DND-41 (cell line): ENCODE measurements at places on chromosomes 2 and 18.

- DNase-seq = no peak
Measured at GRCh38 chr2:204900910-204901309, 355.6 kb downstream of the PARD3B start.

GRCh38 chr2:50863218-50863617 lies 168.7 kb downstream of the NRXN1 start:
- no peak for DNase-seq

GRCh38 chr2:70833246-70833645 lies 2.4 kb downstream of the CD207 start:
- DNase-seq = no peak

DNA sequence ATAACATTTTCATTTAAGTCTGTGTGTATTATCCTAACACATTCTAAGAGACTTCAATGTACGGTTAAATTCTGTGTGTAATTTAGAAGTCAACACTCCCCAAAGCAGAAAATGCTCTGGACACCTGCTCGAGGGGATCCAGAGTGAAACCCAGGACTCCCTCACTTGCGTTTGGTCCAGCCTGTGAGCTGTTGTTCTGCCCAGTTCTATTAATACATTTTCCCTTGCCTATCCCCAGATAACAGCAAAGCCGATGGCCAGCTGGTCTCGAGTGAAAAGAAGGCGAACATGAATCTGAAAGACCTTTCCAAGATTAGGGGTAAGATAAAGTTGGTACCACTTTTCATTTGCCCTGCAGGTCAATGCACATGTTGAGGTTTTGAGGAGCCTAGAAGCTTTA lies 31.0 kb upstream of the SP100 start:
- no peak for DNase-seq

- DNase-seq = no peak
Measured at GRCh38 chr18:59228351-59228750, 8.4 kb downstream of the GRP start.

GRCh38 chr2:19435815-19436214 lies 77.4 kb upstream of the OSR1 start:
- DNase-seq = no peak

DNA sequence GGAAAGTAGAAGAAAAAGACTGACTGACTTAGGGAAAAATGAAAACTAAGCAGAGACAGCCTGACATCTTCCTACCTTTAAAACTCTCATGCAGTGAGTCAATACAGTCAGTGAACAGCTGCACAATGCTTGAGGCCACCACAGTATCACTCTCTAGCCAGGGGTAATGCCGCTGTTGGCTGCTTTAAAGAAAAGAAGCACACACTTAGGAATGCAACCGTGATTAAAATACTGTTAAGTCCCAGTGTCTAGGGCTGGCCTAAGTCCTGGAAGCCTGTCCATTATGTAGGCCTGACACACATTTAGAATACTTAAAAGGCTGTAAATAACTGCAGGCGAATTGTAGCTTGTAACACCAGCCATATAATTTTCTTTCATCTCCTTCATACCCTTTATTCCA lies 50.7 kb downstream of the SIGLEC15 start:
- DNase-seq = no peak

GRCh38 chr2:66901344-66901743 lies 466.4 kb downstream of the MEIS1 start:
- no peak for DNase-seq

DNA sequence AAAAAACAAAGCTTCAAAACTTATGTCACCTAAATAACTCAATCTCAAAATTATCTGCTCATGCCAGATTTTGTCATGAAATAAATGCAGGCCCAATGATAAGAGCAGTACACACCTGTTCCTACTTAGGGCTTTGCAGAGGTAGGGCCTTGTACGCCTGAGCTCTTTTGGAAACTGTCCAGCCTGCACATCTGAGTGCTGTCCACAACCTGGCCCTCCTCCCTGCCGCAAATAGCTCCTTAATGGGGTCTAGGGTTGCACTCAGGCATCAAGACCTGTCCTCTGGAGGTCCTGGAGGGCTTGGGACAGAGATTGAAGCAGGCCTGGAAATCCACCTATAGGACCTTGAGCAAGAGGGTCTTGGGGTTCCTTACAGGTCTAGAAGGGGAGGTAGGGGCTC lies 115.4 kb upstream of the CCDC195 start:
- no peak for DNase-seq

GRCh38 chr2:109124982-109125592 lies 3.9 kb upstream of the SH3RF3 start:
- peak; percentile 45 for DNase-seq

- DNase-seq = peak; percentile 34
Measured at GRCh38 chr2:96485350-96485749, 19.8 kb downstream of the NEURL3 start.

DNA sequence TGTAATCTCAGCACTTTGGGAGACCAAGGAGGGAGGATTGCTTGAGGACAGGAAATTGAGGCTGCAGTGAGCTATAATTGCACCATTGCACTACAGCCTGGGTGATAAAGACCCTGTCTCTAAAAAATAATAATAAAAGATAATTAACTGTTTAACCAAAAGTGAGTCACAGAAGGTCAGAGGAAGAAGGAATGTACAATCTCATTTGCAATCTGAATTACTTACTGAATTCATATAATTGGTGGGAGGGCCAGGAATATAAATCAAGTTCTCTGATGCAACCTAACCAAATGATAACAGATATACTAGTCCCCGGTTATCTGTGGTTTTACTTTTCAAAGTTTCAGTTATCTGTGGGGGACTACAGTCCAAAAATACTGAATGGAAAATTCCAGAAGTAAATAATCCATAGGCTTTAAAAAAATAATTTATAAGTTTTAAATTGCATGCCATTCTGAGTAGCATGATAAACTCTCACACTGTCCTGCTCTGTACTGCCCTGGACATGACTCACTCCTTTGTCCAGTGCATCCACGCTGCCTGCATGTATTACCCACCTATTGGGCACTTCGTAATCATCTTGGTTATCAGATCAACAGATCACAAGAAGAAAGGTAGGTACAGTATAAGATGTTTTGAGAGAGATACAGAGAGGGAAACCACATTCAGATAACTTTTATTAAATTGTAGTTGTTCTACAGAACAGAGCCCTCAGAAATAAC lies 12.8 kb upstream of the MATN3 start:
- no peak for DNase-seq

DNA sequence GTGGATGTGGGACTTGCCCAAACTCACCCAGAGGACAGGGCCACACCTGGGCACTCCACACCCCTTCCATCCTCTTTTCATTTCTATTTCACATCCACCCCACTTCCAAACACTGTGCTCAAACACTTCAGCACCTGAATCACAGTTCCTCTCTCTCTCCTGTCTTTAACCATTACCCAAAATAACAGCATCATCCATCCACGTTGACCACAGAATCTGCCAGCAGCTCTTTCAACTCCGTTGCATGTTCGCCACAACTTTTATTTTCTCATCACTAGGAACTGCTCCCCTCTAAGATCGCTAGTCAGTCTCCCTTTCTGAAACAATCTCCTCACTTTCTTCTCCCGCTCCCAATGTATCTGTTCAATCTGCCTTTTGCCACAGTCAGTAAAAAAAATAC lies 121.6 kb upstream of the HNRNPA3 start:
- no peak for DNase-seq

DNA sequence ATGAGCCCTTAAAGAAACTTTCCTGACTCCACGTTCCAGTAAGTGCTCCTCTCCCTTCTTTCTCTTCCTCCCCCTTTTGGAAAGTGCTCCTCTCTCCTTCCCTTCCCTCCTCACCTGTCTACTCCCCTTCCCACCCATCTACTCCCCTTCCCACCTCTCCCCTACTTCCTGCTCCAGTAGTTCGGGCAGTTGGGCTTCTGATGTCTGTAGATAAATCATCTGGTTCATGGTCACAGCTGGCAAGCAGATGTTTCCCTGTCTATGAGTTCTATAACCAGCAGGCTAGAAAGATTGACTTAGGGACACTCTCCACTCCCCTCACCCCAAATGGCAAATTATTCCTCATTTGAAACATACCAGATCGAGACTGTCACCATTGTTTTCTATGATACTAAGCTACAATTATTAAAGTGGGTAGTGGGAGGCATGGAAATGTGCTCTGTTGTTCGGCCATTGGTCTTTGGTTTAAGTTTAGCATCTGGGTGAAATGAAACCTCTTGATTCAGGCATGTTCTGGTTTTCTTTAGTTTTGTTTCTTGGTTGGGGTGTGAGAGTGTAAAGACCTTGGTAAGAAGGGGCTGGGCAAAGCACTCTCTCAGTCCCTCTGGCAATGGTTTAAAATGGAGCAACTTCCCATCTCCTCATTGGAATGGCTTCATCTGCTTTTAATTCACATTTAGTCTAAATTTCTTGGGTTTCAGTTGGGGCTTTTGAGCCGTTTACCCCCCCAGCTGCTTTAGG lies 413.2 kb upstream of the SPRED2 start:
- no peak for DNase-seq

DNA sequence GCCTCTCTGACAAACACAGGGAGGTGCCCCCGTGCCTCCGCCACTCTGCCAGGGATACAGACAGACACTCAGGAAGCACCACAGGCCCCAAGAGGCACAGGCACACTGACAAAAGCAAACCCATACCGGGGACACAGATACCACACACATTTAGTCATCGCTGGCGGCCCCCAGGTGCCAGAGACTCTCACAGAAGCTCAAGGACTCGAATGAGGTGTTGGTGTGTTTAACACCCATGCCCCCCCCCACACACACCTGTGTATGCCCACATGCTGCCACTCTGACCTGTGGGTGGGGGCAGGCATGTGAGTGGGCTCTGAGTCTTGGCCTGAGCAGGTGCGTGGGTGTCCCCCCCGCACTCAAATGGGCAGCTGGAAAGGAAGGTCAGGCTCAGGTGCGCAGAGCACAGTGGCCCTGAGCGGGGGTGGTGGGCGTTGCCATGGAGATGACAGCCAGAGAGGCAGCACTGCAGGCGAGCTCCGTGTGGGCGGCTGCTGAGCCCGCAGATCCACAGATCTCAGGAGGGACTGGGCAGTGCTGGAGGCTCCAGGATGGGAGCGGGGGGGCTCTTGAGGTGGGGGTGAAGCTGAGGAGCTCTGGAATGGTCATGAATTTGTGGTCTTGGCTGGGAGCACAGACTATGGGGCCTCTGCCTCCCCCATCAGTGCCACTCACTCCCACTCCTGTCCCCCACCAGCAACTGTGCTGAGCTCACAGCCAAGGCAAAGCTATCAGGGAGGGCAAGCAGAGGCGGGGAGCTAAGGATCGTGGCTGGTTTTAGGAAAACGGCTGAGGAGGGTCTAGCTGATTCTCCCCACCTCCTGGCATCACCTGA lies 73.9 kb upstream of the TAF1B start:
- no peak for DNase-seq

DNA sequence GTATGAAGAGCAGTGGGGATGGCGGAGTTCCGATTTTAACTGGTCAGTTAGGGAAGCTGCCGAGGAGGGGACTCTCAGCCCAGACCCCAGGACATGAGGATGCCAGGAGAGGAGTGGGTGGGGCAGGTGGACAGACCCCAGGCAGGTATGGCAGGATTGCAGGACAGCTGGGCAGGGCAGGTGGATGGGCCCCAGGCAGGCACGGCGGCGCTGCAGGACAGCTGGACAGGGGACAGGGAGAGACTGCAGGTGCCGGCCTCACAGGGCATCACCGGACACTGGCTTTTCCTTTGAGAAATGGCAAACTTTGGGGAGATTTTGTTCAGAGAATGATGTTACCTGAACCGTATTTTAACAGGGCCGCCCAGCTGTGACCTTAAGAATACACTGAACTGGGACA lies 127.7 kb downstream of the SNTG2 start:
- DNase-seq = no peak

GRCh38 chr18:12929477-12930083 lies 18.2 kb upstream of the SEH1L start:
- no peak for DNase-seq

- DNase-seq = peak; percentile 60
Measured at GRCh38 chr2:144320491-144320890, 199.4 kb downstream of the ZEB2 start.

DNA sequence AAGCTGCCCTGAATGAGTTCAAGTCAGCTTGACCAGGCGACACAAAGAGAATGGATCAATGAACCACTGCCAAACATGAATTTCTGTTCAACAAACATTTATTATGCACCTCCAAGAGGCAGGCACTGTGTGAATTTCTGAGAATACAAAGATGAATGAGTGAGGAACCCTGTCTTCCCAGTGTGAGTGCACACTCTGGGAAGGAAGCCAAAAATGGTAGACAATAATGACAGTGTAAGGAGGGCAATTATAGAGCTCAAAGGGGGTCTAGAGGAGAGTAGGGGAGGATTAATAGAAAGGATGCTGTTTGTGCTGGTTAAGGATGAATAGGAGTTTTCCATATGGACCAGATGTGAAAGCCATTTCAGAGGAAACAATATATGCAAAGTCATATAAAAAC lies 213.4 kb downstream of the DCC start:
- DNase-seq = no peak

- DNase-seq = no peak
Measured at GRCh38 chr2:100818606-100819369, 1.2 kb upstream of the NPAS2 start.

DNA sequence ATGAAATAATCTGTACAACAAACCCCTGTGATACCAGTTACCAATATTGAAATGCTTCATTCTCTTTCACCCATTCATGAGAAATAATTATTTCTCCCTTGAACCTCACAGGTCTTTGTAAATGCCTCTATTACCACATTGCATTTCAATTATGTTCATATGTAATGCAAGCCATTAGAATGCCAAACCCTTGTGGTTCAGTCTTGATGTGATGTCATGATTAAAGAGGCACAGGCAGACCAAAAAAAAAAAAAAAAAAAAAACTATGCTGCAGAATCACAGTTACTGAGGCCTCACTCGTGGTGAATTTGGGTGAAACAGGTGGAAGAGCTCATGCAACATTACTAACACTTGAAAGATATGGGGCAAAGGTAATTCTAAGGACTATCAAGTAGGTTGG lies 9.4 kb upstream of the EPG5 start:
- DNase-seq = no peak

- DNase-seq = no peak
Measured at GRCh38 chr2:231323316-231323715, 72.2 kb upstream of the B3GNT7 start.

DNA sequence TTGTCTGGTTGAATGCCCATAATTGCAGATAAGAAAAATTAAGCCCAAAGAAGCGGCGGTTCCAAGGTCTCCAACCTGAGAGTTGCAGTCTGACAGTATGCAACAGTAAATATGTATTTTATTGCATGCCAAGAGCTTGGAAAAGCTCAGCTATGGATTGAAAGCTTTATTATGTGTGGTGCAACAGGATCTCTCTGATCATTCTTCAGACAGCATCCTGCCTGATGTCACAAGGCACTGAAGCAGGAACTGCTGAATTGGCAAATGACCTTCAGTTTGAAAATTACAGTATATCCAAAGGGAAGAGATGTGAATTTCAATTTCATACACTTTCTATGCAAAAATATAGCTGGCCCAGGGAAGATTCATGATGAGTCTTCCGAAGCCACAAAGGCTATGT lies 42.5 kb downstream of the DOCK10 start:
- DNase-seq = no peak

- no peak for DNase-seq
Measured at GRCh38 chr2:229279516-229279915, 8.4 kb upstream of the PID1 start.

- DNase-seq = no peak
Measured at GRCh38 chr2:210768329-210768910, 212.0 kb downstream of the CPS1 start.
